ENCODE measurements at places on chromosomes 5 and 9.
A peak's percentile ranks its signal among the peaks of the same experiment; 100 is the strongest.

DNA sequence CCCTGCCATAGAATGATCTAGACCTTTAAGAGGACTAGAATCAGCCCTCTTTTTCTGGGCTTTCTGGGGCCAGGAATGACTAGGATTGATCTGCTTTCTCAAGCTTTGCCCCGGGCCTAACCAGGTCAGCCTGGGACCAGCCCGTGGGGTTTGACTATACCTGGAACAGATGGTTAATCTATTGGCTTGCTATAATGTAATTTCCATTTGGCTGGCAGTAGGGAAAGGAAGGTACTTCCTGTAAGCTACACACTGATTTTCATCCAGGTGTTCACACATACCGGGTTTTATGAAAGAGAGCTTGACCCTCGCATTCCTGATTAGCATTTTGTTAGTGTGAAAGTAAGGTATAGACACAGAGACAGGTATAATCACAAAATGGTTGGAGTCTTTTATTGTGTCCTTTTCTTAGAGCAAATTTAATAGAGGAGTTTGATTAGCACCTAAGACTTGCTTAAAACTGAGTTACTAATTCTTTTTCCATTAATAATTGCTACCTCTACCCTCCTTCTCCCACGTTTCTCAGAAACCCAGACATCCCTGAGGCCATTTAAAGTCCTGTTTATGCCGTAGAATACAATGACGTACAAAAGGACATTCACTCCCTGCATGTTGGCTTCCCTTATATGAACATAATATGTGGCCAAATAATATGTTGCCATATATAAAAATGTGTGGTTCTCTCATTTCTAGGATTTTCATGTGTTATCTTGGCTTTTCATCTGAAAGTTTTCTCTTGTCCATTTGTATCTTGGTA, 17.3 kb downstream of the LNPEP start:
- DNase-seq = no peak

DNA sequence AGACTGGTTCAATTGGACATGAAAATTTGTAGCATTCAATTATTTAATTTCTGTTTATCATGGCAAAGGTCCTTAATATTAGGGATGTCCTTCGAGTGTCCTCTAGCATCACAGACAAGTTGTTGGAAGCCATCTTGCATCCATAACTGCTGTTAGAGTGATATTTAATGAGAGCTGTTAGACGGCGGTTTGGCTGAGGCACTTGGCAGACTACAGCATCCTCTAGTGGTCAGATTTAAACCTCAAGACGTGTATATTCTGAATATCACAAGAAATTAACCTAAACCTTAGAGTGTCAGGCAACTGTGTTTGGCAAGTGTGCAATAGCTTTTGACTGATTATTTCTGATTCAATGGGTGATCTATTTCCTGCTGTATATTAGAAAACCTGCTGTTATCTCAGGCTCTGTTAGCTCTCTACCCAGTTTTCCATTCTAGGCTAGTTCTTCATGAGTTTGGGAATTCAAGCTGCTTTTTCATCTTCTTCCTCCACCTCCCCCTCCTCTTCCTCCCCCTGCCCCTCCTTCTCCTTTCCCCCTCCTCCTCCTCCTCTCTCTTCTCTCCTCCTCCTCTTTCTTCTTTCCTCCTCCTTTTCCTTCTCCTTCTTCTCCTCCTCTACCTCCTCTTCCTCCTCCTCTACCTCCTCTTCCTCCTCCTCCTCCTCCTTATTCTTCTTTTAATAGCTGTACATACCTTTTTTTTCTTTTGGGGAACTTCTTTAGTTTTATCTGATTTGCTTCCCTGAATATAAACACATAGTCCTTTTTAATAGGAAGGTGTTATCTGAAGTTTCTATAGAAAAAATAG, 8.6 kb downstream of the SPINK1 start:
- no peak for DNase-seq

DNA sequence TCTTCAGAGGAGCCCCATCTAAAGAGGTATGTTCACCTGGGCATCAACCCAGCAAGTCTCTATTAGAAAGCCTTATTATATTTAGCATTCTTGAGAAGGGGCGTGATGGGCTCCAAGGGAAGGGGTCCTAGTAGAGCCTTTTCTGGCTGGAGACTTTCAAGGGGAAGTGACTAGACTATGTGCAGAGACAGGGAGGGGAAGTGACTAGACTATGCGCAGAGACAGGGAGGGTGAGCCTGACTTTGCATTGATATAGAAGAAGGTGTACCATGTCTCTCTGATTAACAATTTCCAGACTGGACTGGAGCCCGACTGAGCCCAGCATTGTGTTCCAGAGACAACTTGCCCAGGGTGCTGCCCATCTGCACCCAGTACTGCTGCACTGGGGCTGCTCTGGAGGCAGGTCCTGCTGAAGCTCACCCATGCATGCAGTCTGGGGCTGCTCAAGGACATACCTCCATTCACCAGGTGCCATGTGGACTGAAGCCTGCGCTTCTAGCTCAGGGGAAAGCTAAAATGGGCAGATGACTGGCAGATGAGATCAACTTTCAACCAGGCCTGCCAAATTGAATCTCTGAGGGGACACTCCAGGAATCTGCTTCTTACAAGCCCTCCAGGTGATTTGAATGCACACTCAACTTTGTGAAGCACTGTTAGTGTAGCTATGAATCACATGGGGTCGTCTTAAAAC, 83.0 kb upstream of the GNA14 start:
- no peak for DNase-seq

- DNase-seq = no peak
These were observed 248.7 kb downstream of the LURAP1L start for GRCh38 chr9:13023498-13023897.

DNA sequence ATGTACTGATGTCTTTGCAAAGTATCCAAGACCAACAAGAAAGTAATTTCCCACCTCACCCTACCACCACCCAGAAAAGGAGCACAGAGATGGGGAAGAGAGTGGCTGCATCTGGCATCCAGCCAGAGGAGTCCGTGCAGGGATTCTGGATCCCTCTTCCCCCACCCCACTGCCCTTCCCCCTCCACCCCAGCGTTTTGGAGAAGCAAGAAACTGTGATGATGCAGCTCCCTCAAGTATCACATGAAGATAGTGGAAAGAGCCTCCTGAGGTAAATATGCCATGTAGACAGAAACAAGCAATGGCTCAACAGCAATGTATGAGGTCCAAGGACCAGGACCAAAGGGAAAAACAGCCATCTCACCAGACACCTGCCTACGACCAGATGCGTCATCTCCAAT, 153.8 kb downstream of the DEPDC1B start:
- DNase-seq = no peak

GRCh38 chr5:15391704-15392397, 108.1 kb upstream of the FBXL7 start:
- DNase-seq = no peak

GRCh38 chr5:80069918-80070318, 34.8 kb downstream of the THBS4 start:
- no peak for DNase-seq

GRCh38 chr5:143836161-143836725, 24.3 kb downstream of the HMHB1 start:
- DNase-seq = no peak

- DNase-seq = no peak
These were observed 1088.1 kb downstream of the NR2F1-AS1 start for GRCh38 chr5:92492908-92493307.

- no peak for DNase-seq
These were observed 2.4 kb downstream of the DCAF12 start for GRCh38 chr9:34124099-34124498.

DNA sequence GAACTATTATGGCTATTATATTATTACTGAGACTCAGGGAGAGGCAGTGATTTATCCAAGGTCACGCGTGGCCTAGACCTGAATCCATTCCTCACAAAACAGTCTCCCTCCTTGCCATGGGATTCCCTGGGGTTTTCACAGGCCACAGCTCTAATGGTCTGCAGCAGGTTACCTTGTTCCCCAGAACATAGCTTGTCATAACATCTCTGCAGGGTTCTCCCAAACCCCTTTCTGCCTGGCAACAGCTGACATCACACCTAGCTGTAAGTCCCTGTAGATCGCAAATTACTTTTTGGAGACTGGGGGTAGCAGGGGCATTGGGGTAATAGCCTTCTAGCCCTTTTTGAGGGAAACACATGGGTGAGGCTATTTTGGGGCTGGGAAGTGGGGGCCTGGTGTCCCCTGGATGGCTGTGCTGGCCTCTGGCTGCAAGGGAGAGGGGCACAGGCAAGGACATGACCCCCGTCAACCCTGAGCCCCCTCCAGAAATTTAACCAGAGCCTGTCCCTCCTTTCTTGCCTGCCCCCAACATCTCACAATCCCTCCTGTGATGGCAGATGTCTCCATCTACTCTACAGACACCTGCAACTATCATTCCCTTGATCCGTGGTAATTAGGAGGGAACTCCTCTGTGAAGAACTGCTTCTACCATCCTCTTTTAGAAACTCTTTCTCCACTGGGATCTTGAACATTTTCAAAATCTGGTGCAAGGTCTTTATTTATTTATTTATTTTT, 1.3 kb downstream of the CD74 start:
- DNase-seq = peak; percentile 53

- no peak for DNase-seq
These were observed 238.2 kb downstream of the CD180 start for GRCh38 chr5:66958201-66958979.

- no peak for DNase-seq
These were observed 812 bp downstream of the SREK1 start for GRCh38 chr5:66144834-66145390.

GRCh38 chr5:180670586-180671359, 21.4 kb upstream of the FLT4 start:
- peak; percentile 53 for DNase-seq

GRCh38 chr5:157232706-157233105, 33.2 kb upstream of the CYFIP2 start:
- no peak for DNase-seq

DNA sequence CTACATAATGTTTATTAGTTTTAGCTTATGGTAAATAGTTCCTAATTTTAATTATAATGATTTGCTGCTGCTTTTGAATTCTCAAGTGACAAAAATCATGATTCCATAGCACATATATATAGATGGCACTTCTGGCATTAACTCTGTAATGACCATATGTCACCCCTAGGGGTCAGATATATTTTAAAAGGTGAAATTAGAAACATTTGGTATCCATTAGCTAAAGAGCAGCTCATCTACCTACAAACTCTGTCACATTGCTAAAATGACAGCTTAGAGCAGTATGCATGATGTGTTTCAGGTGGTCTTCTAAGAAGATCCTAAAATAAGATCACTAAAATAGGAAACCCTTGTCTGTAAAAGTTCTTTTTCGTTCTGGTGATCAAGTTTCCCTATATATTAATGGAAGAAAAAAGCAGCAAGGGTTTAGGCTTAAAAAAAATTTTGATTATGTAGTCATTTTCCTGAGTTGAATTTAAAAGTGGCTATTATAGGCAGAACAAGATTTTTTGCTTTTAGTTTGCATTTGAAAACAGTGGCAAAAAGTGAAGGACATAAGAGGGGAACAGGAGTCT, 157.7 kb upstream of the POU5F2 start:
- DNase-seq = no peak

GRCh38 chr9:37243588-37244345, 123.4 kb downstream of the ZCCHC7 start:
- DNase-seq = no peak

DNA sequence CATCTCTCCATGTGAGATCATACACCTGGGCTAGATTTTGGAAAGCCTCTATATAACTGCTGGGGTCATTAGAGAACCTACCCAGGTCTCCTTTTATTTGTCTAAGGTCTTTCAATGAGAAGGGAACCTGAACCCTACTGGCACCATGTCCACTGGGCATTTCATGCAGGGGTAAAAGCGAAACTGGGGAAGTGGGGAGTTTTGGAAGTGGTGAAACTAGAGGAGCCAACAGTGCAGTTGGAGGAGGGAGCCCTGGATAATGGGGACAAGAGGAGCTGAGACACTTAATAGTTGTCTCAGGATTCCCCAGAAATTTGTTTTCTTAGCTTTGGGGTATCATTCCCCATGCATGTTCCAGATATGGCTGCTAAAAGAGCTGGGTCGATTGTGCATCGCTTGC, 169.0 kb upstream of the NREP start:
- DNase-seq = no peak
